ENCODE measurements at places on chromosomes 13 and 19.

- DNase-seq = peak; percentile 67
These were observed 157.3 kb downstream of the DNAJC3 start for GRCh38 chr13:95834134-95834765.

- DNase-seq = no peak
These were observed 2.8 kb upstream of the FBXO17 start for GRCh38 chr19:38978326-38978689.

GRCh38 chr13:41675306-41675705, 218.0 kb downstream of the RGCC start:
- no peak for DNase-seq

GRCh38 chr19:55391702-55392615, 6.2 kb downstream of the RPL28 start:
- DNase-seq = no peak

GRCh38 chr13:24899601-24900000, 135.6 kb downstream of the RNF17 start:
- DNase-seq = no peak

DNA sequence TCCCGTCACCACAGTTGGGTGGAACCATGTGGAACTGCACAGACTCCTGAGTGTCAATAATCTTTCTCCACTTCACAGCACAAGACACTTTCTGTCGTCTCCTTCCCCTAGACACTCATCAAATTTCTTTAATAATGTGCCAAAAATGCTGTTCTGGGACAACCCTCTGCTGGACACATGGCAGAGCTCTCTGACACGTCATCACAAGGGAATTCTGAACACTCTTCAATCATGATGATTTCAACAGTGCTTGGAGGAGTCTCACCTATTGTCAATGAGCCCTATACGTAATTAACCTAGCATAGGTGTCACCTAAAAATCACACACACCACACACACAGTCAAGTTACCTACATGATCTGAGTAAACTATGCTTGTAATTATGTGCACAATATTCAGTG, 141.3 kb downstream of the STOML3 start:
- no peak for DNase-seq

GRCh38 chr13:37741536-37741935, 128.0 kb downstream of the TRPC4 start:
- no peak for DNase-seq

DNA sequence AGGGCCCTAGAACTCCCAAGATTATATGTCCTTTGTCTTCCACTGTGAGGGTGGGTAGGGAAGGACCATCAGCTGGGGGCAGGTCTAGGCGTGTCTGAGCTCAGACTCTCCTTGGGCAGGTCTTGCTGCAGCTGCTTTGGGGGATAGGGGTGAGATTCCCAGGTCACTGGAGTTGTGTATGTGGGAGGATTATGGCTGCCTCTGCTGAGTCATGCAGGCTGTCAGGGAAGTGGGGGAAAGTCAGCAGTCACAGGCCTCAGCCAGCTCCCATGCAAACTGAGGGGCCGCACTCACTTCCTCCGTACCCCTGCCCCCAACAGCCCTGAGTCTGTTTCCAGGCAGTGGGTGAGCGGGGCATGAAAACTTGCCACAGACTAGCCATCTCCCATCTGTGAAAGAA, 600.8 kb downstream of the DIAPH3 start:
- no peak for DNase-seq

DNA sequence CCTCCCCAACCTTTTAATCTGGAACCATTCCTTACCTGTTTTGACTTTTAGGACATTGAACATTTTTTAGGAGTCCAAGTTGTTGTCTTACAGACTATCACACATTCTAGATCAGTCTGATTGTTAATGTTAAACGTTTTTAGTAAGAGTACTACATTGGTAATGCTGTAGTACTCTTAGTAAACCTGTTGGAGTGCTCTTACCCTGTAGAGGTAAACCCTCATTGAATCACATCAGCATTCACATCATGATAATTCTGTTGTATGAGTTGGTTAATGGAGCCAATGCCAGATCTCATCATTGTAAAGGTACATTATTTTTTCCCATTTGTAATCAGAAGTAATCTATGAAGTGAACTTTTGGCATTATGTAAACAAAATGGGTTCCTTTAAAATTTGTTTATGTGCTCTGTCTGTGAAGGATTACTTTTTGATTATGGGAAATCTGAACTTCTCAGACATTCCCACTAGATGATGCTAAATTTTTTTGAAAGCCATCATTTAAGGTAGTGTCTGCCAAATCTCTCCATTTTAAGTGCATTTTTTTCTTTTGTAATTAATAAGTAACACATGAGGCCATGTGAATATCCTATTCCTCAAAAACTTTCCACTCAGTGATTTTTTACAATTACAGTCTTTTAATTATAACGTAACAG, 55.2 kb downstream of the VWA8 start:
- peak; percentile 46 for DNase-seq

GRCh38 chr19:55579766-55580621, 654 bp downstream of the ZNF579 start:
- no peak for DNase-seq

GRCh38 chr13:43319617-43320444, 296.4 kb downstream of the DNAJC15 start:
- DNase-seq = no peak

DNA sequence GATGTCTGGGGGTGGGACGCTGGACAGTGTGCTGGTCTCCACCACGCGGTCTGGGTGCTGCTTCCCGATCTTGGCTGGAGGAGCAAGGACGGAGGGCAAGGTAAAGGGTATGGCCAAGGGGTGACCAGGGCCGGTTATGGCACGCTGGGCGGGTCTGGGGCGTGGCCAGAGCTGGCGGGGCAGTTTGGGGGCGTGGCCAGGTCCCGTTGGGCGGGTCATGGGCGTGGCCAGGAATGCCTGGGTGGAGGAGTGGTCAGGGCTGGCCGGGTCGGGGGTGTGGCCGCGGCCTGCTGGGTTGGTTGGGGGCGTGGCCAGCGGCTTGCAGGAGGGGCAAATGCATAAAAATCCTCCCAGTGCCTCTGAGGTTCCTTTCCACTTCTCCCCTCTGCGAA, 19.2 kb downstream of the GPX4 start:
- DNase-seq = no peak

DNA sequence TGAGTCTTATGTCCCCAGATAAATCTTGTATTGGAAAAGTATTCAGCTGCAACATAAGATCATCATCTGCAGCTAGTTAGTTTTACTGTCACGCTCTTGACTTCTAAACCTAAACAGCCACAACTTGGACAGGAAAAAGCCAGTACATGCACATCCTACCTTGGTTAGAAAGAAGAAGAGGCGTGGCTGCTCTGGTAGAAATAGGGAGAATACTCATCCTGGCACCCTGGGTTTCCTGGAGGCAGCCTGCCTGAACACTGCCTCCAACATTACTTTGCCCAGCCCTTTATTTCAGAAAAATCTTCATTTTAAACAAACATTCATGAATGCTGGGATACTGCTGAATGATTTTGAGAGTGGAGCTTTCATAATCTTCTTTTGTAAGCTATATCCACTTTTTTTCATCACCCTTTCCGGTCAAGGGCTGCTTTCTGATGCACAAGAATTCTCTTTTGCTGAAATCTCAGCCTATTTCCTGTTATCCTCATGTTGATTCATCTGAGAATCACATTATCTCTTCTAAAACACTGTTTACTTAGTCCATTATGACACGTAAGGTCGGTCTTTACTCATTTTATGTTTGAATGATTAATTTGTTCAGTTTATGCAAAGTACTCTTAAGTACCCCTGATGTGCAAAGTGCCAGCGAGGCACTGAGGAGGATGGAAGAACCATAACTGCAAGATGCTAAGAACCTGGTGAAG, 55.2 kb downstream of the STARD13 start:
- no peak for DNase-seq

GRCh38 chr19:16337809-16338469, 13.3 kb downstream of the KLF2 start:
- DNase-seq = no peak

GRCh38 chr13:30877335-30877734, 28.7 kb upstream of the MEDAG start:
- DNase-seq = no peak

DNA sequence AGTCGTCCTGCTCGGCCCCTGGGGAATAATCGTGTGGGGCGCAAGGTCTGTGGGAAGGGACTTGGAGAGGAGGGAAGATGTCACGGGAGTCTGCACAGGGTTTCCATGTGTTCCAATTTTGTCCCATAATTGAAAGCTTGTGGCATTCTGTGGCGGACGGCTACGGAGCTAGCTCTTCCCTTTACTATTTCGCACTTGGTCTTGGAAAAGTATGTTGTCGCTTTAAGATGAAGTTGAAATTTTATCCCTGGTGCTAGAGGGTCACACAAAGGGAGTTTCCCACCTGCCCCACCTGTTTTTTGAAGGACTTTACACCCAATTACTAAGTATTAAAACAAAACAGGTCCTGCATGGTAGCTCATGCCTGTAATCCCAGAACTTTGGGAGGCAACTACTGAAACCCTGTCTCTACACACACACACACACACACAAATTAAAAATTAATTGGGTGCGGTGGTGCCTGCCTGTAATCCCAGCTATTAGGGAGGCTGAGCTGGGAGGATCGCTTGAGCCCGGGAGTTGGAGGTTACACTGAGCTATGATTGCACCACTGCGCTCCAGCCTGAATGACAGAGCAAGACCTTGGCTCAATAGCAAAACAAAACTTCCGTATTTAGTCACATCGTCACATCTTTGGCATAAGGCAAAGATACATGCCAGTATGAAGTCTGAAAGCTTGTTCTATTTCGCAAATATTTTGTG, 967 bp upstream of the TPT1 start:
- no peak for DNase-seq

GRCh38 chr19:4365341-4365740, 22.0 kb downstream of the MPND start:
- DNase-seq = no peak

DNA sequence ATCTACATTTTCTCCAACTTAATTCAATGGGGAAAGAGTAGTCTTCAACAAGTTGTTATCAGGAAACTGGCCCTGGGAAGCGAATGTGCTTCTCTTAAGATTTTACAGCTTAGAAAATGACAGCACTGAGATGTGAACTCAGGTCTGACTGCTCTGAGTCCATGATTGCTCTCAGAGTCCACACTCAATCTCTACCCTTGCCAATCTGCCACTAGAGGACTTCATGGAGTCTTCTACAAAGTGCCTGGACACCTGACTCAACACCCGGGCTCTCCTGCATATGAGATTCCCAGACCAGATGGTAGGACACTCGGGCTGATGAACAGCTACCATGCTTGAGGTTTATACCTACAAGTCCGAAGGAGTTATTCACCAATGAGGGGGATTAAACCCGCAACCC, 74.8 kb downstream of the ABCC4 start:
- no peak for DNase-seq

GRCh38 chr19:16124953-16125352, 13.3 kb downstream of the RAB8A start:
- DNase-seq = no peak

GRCh38 chr19:813219-814151, 8.3 kb downstream of the PLPPR3 start:
- no peak for DNase-seq

DNA sequence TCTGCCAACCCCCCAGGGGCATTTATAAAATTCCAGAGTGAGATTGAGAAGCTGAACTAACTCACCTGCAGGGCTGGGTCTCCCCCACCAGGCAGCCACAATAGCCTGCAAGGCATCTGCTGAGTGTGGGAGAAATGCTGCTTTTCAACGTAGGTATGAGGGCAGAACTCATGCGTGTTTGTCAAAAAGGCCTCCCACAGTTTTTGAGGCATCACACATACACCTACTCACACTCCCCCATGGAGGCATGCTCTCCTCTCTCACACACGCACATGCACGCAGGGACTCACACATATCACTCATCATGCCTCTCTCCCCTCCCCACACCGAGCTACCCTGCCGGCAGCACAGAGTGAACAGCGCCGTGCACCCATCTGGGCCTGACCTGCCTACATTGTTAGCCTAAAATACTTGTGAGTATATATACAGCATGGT, 390.5 kb downstream of the FGF9 start:
- peak; percentile 76 for DNase-seq

GRCh38 chr19:17824339-17824738, 3.0 kb upstream of the INSL3 start:
- DNase-seq = no peak

GRCh38 chr13:78420814-78421213, 182.5 kb downstream of the POU4F1 start:
- no peak for DNase-seq

DNA sequence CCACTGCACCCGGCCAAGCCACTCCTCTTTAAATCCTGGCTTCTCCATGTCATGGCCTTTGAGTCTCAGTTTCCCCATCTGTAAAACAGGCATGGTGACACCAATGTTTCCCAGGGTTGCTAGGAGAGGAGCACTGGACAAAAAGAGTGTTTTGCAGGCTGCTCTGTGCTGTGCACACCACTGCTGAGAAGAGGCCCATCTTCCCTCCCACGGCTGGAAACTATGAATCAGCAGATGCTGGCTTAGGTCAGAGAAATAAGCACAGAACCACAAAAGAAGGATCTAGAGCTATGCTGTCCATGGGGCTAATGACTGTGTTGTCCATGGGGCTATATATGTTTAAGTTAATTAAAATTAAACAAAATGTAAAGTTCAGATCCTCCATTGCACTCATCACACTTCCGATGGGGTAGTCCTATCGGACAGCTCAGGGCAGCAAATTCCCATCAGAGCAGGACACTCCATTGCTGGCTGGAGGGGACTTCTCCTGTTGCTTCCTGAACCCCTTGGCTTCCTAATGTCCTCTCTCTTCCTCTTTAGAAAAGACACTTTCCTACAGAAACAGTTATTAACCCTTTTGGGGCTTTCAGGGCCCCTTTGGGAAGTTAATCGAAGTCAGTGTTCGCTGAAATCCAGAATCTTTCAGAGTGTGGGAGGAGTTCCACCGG, 37.1 kb downstream of the TSHZ3 start:
- no peak for DNase-seq

- DNase-seq = no peak
These were observed 2.1 kb downstream of the KCNN4 start for GRCh38 chr19:43778651-43779050.

DNA sequence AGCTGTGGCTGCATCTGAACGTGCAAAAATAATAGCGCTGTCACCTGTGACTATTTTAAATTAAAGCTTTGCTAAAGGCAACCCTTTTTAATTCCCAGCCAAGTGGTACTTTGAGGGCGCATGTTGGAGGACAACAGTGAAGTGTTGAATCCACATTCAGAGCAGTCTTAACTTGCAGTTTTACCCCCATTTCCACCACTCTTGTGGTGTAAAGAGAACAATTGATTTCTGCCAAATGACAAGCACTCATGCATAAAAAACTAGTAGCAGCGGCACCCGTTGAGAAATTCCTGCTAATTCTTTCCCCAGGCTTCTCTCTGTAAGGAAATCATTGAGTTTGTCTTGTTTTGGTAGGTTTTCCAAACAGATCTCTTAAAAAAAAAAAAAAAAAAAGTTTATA, 1033.3 kb downstream of the EFNB2 start:
- DNase-seq = no peak

- DNase-seq = no peak
These were observed 569 bp upstream of the ZNF792 start for GRCh38 chr19:34964598-34964997.

DNA sequence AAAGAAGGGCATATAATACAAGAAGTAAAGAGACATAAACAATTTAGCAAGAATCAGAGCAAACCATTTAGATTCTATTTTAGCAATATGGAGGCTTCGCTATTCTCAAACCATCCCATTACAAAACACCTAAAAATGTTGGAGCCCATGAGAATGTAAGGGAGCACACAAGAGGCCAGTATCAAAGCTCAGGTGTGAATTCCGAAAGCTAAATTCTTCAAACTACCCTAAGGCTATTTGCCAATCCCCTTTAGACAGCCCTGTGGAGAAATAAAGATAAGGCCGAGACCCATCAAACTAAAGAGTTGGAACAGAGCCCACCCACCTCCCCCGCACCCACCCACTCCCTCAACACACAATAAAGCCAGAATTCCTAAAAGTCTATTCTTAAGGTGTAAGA, 210.8 kb upstream of the MAB21L1 start:
- DNase-seq = no peak

GRCh38 chr13:36453516-36453915, 21.2 kb downstream of the CCNA1 start:
- DNase-seq = no peak

All from CD4-positive, alpha-beta T cell treated with Interleukin-4 for 4 hours (primary cell).